ENCODE measurements at places on chromosomes 1 and 21.

DNA sequence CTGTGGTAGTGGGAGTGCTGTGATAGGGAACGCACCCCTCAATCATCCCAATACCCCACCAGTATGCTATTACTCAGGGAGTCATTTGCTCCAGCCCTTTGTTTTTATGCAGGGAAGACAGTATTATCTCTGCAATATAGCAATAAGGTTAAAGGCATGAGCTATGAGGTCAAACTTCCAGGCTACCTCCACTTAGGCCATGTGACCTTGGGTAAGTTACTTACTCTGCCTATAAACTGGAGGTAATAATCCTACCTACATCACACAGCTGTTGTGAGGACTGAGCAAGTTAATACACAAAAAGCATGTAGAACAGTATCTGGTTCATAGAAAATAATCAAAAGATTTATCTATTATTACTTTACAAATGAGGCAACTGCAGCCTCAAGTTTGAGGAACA lies 30.1 kb downstream of the MEF2D start:
- no peak for DNase-seq

- DNase-seq = peak; percentile 81
Measured at GRCh38 chr1:65309304-65310077, at the start of gene DNAJC6. Gene DNAJC6, plus strand, starts transcription at chr1:65309543. Its CDS starts 203 bp downstream, at chr1:65309746.

GRCh38 chr1:218514689-218515088 lies 169.6 kb downstream of the TGFB2 start:
- no peak for DNase-seq

DNA sequence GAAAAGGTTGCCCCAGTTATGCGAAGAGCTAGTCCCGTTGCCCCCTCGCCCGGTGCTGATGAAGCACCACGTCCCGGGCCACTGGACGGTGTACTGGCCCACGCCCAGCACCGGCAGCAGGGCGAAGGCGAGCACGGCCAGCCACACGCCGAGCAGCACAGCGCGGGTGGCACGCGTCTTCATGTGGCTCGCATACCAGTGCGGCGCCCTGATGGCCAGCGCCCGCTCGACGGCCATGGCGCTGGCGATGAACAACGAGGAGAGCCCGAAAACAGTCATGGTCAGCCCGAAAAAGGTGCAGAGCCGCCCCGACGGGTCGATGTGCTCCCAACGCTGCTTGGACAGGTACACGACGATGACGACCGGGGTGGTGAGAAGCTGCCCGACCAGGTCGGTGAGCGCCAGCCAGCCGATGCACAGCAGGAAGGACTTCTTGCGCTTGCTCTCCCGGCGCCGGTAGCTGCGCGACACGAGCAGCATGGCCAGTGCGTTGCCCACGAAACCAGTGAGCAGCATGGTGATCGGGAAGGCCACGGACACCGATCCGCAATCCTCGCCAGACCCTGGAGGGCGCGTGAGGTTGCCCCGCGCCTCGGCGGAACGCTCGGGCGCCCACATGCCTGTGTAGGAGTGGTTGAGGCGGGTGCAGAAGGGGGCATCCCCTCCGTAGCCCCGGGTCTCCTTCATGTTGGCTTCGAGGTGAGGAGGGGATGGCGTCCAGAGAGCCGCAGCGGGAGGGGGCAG lies 553 bp downstream of the PTGER3 start:
- DNase-seq = no peak

- no peak for DNase-seq
Measured at GRCh38 chr1:15707239-15707925, 23.3 kb downstream of the PLEKHM2 start.

DNA sequence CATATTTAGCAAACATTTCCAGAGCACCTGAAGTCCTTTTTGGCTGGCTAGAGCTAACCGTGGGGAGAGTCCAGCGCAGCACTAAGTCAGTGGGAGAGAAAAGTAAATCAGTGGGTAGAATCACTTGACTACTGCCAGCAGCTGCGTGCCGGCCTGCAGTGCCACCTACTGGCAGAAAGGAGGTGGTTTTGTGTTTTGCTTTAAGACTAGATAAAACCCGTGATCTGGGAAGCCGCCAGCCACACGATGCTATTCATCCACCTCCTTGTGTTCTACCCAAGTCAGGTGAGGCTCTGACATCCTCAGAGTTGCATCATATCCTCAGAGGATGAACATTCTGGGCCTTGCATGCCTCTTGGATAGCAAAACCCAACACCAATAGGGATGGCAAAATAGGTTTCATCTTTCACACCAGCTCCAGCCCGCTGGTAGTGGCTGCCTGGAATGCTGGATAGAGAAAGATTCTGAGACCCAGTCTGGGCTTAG lies 14.1 kb upstream of the HEYL start:
- peak; percentile 85 for DNase-seq

- DNase-seq = no peak
Measured at GRCh38 chr1:199691540-199691939, 336.0 kb upstream of the NR5A2 start.

DNA sequence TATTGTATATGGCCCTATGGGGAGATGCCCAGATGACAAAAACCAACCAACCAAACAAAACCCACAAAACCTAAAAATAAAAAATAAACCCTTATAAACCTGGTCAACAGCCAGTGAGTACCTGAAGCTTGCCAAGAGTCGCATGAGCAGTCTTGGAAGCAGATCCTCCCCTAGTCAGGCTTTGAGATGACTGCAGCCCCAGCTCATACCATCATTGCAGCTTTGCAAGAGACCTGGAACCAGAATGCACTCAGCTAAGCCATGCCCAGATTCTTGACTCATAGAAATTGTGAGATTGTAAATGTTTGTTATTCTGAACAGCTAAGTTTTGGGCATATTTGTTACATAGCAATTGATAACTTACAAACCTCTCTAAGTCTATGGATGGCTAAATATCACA lies 326.8 kb downstream of the HLX start:
- no peak for DNase-seq

GRCh38 chr1:113429461-113430153 lies 39.3 kb downstream of the MAGI3 start:
- DNase-seq = no peak

DNA sequence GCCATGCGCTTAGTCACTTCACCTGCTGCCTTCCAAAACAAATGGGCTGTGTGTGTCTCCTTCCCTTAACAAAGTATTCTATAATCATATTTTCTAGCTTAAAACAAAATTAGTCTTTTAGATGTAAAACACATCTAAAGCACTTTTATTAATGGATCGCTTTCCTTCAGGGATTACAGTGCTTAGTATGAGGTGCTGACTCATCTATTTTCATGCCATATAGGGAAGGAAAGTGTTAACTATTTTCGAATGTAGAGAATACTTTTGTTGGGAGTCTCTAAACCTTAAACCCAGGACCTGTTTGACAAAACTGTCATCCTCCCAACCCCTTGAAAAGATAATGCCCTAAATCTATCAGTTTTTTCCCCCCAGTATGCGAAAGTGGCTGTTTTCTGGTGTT lies 90.2 kb downstream of the PBX1 start:
- no peak for DNase-seq

GRCh38 chr21:42067531-42068255 lies 3.4 kb upstream of the UMODL1 start:
- no peak for DNase-seq

- DNase-seq = no peak
Measured at GRCh38 chr1:910881-911721, 12.6 kb upstream of the SAMD11 start.

DNA sequence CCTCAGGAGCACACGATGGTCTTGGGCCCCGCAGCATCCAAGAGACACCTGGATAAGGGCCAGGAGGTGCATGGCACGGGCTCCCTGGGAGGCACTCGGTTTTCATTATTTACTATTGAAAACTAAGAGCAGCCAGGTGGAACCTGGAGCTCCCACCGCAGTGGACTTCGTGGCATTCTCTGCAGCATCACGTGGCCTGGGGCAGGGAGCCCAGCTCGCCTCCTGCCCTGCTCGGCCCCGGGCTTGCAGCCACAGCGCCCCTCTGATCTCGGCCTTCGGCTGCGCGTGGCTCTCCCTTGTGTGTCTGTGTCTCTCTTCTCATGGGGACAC lies 121.6 kb downstream of the SIK1 start:
- no peak for DNase-seq

GRCh38 chr1:115822117-115822516 lies 18.8 kb downstream of the NHLH2 start:
- no peak for DNase-seq

Measured in muscle of arm (tissue), 14 donors.